ENCODE measurements at places on chromosomes 5 and 9.

GRCh38 chr9:130030651-130031127, 12.3 kb downstream of the FNBP1 start:
- no peak for DNase-seq

DNA sequence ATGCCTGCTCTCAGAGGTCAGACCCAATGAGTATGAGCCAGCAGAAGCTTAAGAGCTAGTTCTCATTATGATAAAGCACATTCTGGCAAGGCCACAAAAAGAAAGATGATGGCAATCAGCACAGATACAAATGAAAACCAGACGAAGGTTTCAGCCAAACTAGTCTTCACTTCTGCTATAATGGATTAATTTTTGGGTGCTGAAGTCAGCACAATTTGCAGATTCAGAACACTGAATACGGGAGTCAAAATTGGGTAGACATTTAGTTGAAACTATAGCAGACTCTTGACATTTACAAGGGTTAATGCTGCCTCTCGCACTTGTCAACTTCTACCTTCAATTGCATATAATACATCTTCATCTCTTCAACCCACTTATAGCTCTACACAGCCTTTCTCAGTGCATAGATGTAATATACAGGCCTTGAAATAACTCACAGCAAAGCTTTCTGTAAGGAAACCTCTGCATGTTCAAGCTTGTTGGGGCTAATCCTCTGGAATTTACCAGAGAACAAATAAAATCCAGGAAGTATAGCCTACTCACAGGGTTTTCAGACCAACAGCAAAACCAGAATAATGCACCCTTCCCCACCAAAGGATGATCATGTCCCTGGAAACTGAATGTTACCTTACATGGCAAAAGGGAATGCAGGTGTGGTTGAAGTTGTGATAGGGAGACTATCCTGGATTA, 77.1 kb downstream of the BAAT start:
- DNase-seq: no peak

DNA sequence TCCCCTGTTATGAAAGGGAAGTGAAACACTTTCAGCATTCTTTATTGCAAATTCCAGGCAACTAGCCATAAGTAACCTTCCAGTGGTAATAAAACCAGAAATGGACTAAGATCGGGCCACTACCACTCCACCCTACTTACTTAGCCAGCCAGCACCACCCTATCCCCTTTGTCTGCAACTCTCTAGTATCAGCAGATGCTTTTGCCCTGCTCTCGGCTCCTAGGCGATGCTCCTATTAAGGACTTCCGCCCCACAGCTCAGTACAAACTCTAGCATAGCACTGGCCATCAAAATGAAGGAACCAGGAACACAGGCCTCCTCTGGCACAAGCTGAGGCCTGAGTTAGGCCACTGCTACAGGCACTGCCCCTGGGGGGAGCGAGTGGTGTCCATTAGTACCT, 81.2 kb downstream of the GLDC start:
- no peak for DNase-seq

DNA sequence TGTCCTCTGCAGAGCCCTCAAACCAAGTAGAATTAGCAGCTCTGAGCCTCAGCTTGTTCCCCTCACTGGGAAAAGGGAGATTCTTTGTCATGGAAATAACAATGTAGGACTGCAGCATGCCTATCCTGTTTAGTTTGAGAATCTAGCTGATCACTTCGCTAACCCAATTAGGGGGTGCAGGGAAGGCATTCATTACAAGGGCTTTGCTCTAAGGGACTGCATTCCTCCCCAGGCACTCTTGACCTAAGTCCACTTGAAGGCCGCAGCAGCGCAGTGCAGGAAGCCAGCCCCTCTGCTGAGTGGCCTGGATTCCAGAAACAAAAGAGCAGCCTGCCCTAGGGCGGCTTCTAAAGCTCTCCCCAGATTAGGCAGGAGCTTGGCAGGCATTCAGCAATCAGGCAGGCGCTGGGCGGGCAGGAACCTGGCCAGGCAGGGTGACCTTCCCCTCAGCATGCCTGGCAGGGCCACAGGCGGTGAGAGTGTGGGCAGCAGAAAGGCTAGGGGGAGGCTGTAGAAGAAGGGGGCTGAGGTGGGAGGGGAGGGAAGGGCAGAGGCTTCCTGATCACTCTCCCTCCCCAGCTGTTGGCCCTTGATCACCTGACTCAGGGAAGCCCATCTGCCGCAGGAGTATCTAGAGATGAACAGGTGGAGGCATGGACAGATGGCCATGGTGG, 24.8 kb downstream of the CCNJL start:
- DNase-seq: no peak

GRCh38 chr9:137301081-137301947, 757 bp downstream of the NRARP start:
- no peak for DNase-seq

DNA sequence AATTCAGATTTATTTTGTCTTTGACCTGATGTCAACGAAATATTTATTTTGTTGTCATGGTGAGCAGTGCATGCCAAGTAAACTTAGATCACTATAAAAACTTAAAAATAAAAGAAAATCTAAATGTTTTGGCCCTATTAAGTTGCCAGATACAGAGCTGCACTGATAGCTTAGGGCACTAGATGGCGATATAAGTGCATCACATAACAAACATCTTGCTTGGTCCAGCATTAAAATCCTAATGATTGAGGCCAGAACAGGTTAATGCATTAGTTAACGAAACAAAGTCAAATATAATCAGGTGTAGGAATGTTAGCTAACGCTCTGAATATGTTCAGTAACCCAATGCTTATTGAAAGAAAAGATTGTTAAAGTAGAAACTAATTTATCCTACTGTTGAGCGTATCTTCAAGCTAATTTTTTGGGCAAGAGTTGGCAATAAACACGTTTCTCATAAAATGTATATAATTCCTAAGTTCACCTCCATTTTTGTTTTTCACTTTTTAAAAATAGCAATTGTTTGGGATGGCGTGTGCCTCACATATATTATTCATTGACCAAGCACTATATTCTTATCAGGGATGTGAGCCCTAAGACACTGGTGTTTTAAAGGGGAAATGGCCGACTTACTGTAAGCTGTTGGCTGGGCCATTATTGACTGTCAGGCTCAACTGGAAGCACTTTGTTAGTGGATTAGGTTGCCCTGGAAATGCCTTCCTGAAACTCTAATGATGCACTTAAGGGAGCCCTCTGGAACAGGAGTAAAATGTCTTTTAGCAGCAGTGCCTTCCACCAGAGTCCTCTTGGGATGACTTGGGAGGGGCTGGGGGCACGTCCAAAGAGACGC, 33.3 kb downstream of the KCTD16 start:
- no peak for DNase-seq

DNA sequence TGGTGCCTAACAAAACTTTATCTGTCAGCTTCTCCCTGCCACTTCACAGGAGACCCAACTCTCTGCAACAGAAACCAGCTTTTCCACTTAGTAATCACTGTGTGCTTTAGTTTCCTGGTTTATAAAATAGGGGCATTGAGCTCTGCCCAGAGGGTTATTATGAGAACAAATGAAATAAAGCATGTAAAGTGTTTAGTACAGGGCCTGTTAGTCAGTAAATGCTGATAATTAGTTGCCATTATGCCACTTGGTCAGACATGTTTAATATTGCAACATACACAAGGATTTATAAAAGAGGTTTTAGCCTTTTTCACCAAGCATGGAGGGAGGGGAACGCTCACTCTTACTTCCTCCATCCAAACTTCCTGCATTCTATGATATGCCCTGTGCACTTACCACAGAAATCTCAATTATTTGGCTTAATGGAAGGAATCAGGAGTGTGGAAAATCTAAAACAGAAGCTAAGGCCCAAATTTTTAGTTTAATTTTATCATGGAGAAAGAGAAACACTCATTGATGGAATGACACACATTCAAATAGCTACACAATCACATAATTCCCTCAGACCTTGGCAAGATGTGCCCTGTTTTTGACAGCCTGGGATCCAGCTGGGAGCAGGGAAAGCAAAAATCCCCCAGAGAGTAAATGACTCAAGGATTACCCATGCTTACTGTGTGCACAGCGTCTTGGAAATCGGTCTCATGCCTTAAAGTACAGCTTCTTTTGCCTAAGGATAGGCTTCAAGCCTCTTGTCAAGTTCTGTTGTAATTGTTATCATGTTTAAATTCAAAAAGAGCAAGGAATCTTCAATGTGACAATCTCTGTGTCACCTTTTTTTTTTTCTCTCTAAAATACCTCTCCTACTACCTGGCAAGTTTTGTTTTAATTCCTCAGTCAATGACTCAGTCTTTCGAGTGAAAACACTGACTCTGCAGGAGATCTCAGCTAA, 34.0 kb downstream of the ZNF474 start:
- no peak for DNase-seq

GRCh38 chr9:83509402-83509801, 28.8 kb downstream of the FRMD3 start:
- DNase-seq: no peak

DNA sequence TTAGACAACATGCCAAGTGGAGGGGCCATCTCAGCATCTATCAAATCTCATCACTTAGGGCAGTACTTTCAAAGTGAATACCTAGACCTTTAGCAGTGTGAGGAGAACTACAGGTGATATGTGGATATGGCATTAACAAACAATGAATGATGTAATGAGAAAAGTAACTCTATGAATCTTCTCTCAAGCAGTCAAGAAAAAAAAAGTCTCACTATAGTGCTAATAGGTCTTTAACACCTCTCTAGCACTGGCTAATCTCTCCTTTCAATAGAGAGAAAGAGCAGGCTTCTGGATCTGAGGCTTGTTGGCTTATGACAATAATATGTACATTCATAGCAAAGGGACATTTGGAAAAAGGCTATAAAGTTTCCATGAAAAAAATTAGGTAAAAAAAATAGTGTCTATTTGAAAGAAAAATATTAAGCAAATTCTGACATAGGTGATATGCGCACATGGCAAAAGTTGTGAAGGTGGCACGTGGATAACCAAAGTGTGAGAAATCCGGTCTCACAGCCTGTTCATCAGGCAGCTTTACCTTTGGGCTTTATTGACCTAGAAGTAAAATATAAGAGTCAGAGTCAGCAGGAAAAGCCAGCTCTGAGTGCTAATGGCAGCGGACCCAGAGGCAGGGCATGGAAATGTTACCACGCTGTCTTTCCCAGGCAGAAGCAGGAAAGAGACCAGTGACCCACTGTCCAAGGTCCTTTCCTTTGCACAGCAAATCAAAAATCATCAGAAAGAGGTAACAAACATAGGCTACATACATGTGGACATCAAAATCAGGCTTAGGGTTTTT, 203.4 kb downstream of the EFNA5 start:
- DNase-seq: no peak

DNA sequence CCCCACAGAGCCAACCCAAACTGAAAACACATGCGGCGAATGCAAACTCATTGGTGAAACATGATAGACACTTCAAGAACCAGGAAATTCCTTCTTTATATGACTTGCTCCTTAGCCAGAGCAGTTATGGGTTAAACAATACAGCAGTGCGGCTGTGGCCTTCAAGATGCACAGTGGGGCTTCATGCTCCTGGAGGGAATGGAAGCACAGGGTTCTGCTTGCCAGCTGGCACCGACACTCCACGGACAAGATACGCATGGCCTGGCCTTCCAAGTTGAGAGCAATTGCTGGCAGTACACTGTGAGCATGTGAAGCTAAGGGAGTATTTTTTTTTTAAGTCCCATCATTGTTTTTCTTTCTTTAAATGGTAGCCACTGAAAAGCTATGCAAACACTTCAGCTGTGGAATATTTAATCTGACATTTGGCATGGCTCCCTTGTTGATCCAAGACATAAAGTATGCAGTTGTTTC, 451.6 kb upstream of the CD180 start:
- DNase-seq: no peak

GRCh38 chr5:17912794-17913193, 278.5 kb downstream of the TAF11L14 start:
- no peak for DNase-seq

Measured in stimulated activated CD8-positive, alpha-beta memory T cell treated with anti-CD3 and anti-CD28 coated beads, Interleukin-2, amount 100 ng/mL, for 48 hours (primary cell).